AG04450 (cell line): ENCODE measurements at places on chromosomes 11 and 22.

DNA sequence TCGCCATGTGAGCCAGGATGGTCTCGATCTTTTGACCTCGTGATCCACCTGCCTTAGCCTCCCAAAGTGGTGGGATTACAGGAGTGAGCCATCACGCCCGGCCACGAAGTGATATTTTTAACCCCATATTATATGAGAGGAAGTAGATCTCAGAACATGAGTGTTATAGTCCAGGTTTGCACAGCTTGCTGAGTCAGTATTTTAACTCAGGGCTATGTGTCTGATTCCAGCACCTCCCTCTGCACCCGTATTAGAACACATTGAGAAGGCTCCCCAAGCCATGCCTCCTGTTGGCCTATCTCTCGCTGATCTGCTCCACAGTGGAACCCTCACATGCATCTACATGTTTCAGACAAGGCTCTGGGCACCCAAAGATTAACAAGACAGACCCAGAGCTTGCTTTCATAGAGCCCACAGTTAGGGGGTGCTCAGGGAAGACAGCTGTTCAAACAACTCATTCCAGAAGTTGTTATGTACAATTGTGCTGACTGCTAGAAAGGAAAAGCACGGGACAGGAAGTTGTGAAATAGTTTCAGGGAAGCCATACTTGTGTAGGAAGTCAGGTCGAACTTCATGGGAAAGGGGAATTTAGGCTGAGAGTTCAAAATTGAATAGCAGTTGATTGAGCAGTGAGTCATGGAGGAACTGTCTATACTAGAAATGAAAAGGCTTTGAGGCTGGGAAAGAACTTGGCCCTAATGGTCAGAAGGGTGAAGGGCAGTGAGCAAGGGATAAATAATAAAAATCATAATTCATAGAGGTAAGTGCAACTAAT is 49.3 kb upstream of the CLPB start:
- DNase-seq = no peak

DNA sequence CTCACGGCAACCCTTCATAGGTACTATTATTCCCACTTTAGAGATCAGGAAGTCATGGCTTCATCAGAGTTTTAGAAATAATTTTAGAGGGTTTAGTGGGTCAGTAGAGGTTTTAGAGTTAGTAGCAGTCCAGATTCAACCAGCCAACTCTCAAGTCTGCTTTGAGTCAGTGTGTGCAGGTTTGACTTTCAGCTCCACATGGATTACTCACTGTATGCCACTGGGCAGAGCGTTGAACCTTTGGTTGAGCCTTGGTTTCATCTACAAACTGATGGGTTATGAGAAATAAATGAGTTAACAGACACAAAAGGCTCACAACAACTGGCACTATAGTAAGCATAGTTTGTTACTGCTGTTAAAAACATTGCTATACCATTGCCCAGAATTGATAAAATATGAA is 19.0 kb upstream of the TP53AIP1 start:
- DNase-seq = no peak

GRCh38 chr11:1298695-1299492 is 10.5 kb downstream of the TOLLIP start:
- no peak for DNase-seq

DNA sequence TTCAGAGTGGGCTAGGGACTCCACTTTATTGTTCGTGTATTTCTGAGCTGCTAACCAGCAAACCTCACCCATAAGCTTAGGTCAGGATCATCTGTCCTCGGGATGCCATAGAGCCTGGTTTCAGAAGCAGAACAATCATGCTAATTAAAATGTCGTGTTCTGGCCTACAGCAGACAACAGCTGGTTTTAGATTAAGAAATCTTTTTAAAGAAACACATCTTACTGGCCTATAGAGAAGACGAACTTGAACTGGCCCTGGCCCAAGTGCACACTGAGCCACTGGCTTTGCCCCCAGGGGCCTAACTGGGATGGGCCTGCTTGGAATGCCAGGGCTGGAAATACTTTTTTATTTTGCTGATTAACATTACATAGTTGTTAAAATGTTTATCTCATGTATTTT is 63.2 kb downstream of the ALX4 start:
- DNase-seq = no peak

DNA sequence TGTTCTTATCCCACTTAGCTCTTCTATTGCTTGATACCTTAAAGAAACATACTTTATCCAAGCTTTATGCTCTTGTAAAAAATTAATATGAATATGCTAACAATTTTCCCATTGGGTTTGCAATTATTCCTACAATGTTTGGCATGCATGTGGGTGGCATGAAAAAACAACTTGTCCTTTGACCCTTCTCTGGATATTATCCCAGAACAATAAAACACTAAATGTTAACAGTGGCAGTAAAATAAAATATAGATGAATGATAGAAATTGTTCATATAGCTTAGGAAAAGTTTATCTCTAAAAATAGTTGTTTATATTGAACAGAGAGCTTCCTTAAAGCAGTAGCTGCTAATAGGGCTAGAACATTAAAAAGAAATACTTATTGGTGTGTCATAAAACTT is 860.5 kb upstream of the LRRC4C start:
- DNase-seq = no peak

DNA sequence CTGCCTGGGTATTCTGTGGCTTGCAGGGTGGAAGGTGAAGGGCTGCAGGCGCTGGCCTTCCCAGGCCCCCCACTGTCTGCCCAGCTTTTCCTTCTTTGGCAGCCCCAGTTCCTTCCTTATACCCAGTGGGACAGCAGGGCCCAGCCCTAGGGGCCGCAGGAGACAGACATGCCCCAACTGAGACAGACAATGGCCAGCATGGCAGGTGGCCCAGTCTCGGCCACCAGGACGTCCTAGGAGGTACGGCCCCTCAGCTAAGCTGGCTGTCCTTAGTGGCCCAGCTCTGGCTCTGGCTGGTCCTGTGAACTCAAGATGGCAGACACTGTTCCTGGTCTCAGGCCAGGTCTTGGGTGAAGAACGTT is 35.9 kb downstream of the RTN4R start:
- DNase-seq = no peak

DNA sequence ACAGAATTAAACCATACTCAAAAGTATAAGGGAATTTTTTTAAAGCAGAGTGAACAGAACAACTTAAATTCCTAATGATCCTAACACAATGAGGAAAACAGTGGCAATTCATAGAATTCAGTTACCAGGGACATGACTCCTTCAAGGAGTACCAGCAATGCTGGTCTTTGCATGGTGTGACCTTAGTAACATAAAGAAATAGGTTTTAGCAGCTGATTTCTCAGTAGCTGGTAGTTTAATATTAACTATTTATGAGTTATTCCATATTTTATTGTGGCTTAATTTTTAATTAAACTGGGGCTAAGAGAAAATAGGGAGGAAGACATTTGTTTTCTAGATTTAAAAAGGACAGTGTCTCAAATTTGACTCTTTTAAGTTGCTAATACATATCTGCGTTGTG is 30.9 kb downstream of the CHKA start:
- DNase-seq = no peak

DNA sequence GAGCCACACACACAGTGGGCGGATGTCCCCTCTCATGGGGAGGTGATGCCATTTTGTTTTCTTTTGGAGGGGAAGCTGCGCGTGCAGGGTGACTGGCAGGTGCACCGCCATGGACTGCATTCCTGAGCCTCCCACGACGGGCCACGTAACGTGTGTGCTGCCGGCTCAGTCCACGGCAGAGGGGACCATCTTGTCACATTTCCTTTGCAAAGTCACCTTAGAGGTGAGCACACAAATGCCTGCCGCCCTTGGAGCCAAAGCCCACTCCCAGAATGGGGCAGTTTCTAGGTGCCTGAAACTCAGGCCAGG is 262.5 kb downstream of the CTTN start:
- no peak for DNase-seq

- peak; percentile 16 for DNase-seq
Measured at GRCh38 chr11:79198898-79199250, 242.0 kb downstream of the TENM4 start.
